Activated CD8-positive, alpha-beta memory T cell treated with anti-CD3 and anti-CD28 coated beads for 4 hours (primary cell): ENCODE measurements at places on chromosomes 12 and 14.

DNA sequence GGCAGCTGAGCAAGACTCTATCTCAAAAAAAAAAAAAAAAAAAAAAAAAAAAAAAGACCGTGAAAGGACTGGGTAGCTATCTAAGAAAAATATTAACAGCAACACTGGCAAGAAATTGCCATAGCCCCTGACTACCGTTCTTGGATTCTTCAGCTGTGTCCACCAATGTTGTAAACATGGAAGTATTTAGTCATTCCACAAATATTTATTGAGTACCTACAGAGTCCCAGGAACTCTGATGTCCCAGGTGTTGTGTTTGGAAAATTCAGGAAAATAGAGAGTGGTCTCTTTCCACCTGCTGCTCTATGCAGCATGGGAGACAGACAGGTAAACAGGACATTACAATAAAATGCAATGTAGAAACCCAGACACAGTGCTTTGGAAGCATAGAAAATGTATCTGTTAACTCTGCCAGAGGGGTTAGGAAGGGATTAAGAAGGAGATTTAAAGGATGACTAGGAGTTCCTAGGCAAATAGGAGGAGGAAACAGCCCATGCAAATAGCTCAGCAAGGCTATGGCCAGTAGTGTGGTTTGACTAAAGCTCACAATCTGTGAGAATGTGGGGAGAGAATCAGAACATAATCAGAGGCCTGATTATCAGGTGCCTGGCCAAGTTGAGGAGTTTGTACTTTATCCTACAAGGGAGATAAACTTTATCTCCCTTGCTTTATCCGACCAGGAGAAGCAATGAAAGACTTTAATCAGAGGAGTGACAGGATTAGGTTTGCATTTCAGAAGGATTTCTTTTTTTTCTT, 2.1 kb upstream of the DLST start:
- no peak for DNase-seq

- no peak for DNase-seq
These were observed 57.7 kb downstream of the WDR20 start for GRCh38 chr14:102197317-102197853.

DNA sequence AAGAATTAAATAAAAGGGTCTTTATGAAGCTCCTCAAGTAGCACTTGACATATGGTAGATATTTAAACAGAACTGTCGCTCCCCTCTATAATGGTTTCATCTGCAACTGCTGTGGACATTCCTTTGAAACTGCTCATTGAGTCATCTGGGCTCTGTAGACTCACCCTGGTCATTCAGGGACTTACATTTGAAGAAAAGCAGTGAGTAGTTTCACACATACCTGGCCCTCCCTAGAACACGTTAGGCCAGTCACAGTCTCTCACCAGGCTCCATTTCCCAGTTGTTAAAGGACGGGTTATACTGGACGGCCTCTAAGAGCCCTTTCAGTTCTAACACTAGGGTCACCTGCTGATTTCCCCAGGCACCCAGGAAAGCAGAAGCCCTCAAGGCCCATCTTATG, 217.0 kb downstream of the BCL11B start:
- DNase-seq: no peak

- no peak for DNase-seq
These were observed 215.0 kb downstream of the KIF26A start for GRCh38 chr14:104353221-104353920.

DNA sequence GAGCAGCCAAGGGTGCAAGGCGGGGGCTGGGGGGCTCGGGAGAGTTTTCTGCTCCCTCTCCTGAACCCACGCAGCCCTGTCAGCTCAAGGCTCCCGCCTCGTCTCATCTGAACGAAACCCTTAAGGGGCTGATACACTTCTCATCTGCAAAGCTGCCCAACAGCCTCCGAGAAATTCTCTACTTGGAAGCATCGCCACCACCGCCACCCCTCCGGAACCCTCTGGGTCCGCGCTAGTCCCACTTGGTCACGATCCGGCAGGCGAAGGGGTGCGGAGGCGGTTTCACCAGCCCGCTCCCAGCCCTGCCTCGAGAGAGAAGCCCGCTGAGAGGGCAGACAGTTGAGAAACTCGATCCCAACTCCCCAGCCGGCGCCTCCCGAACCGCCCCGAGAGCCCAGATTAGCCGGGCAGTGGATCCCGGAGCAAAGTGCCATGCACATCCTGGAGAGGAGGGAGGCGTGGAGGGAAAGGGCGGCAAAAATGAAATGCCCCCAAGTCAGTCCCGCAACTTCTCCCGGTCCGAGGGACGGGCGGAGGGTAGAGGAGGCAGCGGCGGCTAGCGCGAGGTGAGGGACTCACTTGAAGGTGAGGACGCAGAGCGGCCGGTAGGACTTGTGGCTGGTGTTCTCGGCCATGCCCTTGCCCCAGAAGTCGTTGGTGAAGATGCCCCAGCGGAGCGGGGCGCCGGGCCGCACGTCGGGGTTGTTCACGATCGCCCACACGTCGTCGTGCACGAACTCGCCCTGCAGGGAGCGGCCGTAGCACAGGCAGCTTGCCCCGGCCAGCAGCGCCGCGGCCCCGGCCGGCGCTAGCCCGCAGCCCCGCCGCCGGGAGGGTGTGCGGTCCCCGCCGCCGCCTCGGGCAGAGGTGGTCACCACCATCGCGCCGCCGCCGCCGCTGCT, 620 bp downstream of the TMTC1 start:
- no peak for DNase-seq

GRCh38 chr12:42766754-42767153, 177.2 kb upstream of the PRICKLE1 start:
- DNase-seq: no peak

- no peak for DNase-seq
These were observed 77.5 kb upstream of the KRAS start for GRCh38 chr12:25328072-25328712.

DNA sequence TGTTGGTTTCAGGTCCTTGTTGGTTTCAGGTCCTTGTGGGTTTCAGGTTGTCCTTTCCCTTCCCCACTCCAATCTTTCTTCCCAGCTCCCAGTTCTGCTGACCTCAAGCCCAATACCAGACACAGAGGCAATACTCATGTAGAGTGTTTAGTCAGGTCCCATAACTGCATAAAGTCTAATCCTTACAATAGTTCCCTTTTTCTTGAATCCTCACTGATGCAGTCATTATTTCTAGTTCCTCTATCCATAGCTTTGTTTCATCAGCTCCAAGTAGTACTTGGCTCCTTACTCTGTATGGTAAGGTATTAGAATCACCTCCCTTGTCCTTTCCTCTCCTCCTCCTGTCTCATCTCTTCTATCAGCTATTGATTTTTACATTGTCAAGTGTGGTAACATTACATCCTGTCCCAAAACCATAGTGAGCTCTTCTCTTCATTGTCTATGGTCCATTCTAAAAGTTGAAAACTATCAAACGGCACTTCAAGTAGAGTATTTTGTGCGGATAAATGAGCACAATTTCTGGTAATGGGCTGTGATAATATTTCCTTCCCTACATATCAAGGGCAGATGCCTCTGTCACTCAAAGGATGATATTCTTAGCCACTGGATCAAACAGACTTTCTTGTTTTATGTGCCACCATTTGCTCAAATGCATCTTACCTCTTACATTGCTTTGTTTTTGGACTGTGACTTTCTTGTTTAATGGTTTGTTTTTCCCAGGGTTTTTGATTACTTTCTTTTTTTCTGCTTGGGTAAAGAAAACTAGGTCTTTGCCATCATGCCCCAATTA, 57.2 kb upstream of the JDP2 start:
- DNase-seq: no peak

GRCh38 chr12:114580306-114580705, 103.7 kb downstream of the TBX3 start:
- no peak for DNase-seq

DNA sequence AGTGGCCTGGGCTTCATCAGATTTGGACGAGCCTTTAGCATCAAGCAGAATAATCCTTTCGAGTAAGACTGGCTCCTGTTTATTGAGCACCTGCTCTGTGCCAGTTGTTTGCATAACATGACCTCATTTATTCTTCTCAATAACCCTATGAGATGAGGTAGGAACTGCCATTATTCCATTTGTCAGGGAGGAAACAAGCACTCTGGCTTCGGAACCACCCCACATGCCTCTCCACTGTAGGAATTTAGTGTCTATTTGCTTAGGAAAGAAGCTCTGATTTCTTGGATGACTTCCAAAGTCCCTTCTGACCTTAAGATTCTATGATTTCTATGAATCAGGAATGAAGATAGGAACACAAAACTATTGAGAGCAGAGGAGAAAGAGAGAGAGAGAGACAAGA, 11.0 kb downstream of the SAMD4A start:
- no peak for DNase-seq

- no peak for DNase-seq
These were observed 150.3 kb downstream of the LRRK2 start for GRCh38 chr12:40375076-40375475.

DNA sequence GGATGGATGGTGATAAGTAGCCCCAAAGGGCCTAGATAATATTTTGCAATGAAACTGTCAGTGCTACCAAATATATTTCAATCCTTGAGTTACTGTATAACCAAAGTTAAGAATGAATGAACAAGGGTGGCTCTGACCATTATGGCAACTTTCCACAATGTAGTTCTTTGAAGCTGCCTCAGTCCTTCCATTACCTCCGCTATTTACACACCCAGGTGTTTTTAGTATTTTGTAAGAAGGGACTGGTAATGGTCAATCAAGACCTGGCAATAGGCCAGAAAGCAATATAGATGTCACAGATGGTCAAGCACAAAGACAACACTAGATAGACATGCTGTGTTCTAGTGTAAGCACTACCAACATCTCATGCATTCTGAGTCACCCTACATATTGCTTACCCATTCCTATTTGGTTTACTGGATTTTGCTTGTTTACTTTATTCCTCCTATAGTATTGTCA, 16.3 kb downstream of the DUSP16 start:
- no peak for DNase-seq

- DNase-seq: no peak
These were observed 333.7 kb downstream of the MED13L start for GRCh38 chr12:115943630-115944391.

GRCh38 chr14:102504328-102504999, 5.1 kb downstream of the ANKRD9 start:
- DNase-seq: no peak

DNA sequence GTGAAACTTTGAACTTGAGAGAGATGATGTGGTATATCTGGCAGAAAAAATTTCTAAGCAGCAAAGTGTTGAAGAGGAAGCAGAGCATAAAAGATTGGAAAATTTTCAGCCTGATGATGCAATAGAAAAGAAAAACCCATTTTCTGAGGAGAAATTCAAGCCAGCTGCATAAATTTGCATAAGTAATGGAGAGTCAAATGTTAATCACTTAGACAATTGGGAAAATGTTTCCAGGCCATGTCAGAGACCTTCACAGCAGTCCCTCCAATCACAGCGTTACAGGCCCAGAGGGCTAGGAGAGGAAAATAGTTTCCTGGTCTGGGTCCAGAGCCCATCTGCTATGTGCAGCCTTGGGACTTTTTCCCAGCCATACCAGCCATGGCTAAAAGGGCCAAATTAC, 469.0 kb upstream of the FOXG1 start:
- DNase-seq: no peak

DNA sequence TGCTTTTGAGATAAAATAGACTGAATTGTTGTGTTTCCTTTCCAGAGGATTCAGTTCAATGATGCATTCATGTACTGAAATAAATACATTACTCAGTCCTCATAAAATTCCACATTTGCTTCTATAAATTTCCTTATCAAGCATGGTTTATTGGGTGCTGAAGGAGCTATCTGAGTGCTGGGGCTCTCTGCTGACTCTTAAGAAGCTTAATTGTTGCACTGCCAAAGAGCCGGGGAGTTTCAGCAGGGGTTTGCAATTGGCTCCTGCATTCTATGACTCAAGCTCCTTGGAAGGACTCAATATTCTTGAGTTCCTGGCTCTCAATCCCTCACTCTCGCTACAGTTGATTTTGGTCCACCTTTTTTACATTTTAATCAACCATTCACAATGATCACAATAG, 69.8 kb upstream of the PYGL start:
- DNase-seq: no peak

- no peak for DNase-seq
These were observed 42.8 kb downstream of the PRMT8 start for GRCh38 chr12:3533703-3534386.

DNA sequence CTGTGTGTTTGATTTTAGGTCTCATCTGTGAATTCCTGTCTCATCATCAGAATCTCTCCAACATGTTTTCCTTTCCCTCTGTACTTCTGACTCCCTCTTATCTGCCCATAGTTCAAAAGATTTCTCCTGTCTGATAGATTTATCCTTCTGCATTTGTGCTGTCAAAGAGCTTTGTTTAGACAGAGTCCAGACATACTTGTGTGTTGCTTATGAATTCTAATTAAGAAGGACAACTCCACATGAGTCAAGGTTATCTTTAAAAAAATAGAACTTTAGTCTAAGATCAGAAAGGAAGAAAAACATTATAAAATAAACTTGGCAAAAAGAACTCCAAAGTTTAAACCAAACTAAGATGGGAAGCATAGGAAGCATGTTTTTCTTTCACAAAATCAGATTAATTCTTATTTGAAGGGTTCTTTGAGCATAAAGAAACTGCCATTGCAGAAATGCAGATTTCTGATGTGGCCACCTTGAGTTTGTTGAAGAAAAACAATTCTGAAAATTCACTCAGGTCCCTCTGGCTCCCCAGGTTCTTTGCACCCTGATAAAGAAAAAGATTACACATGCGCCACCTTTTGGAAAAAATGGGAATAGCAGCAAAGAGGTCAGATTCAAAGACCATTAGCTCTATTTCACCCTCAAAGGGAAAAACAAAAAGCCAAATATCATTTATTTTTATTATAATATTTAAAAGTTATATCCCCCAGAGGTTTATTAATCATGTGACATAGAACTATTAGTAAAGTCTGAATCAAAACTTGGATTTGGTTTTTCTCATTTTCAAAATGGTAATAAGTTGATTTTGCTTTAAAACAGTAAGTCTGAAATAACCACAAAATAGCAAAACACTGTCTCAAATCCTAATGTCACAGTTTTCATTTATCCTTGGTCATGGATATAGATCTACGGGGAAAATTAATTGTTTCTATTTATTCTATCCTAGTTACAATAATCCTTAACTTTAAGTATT, 143.7 kb upstream of the DCN start:
- no peak for DNase-seq

DNA sequence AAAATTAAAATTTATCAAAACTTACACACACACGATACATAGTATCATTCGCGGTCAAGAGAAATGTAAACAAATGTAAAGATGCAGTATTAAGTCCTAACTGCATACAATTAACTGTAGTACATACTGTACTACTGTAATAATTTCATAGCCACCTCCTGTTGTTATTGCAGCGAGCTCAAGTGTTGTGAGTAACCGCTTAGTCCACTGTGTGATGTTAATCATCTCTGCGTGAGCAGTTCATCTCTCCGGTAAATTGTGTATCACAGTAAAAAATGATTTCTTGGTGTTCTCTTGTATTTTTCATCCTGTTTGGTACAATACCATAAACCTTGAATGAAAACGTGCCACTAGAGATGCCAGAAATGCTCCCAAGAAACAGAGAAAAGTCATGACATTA, 6.5 kb downstream of the EPS8 start:
- no peak for DNase-seq

DNA sequence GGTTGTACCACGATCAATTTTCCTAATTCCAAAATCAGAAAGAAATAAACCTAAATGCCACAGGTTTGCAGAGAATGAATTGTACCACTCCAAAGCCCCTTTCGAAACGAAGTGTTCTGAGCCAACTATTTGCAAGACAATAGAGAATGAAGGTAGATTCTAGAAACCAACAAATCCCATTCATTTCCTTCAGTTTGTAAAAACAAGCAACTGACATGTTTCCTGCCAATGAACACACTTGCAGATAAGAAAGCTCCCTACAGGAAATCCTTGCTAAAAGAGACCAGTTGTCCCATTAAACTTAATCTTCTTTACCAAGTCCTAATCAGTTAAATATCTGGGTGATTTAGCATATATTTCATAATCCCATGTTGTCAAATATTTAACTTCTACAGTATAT, 198.4 kb upstream of the FOXN3 start:
- DNase-seq: no peak
